ENCODE measurements at places on chromosomes 1 and 21.

- no peak for DNase-seq
Measured at GRCh38 chr1:3259020-3259419, 190.0 kb downstream of the PRDM16 start.

- no peak for DNase-seq
Measured at GRCh38 chr1:35533586-35533985, 23.6 kb downstream of the KIAA0319L start.

DNA sequence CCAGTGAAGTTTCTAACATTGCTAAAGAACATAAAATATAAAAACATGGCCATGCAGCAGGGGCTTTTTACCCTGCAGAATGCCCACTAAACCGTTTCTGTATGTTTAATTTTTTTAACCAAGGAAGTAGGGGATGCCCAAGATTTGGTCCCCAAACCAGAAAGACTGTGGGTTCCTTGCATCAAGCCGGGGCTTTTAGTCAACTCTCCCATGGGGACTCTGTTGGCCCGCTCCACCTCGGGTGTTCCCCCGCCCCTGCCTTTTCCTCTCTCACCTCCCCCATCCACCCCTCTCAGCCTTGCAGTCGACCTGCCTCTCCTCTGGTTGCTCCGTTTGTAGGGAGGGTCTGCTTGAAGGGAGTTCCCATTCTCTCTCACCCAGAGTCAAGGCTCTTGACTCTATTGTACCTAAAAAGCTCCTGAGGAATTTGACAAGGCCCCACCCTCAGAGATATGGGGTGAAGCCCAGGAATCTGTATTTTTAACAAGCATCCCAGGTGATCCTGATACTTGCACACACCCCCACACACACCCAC, 117.5 kb downstream of the TOMM20 start:
- no peak for DNase-seq

DNA sequence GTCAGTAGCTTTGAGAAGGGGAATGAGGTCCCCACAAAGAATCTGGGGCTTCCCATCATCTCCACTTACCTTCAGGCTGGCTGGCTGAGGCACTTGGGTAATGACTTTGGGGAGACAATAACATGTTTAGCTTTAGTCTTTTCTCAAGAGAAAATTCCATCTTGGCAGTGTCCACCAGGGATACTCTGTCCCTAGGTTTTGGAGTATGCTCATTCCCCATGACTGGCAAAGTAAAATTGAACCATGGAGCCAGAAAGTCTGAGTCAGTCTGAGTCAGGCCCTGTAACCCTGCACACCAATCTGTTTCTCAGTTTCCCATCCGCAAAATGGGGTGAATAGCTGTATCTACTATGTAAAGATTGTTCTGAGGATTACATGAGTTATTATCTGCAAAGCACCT, 28.2 kb downstream of the RUNX1 start:
- DNase-seq: no peak

- DNase-seq: no peak
Measured at GRCh38 chr1:59675936-59676335, 138.8 kb upstream of the HOOK1 start.

- DNase-seq: no peak
Measured at GRCh38 chr1:21734526-21734925, 48.4 kb downstream of the USP48 start.

- peak; percentile 5 for DNase-seq
Measured at GRCh38 chr1:167984886-167985489, 48.1 kb upstream of the MPC2 start.

GRCh38 chr1:174174461-174175329, 15.4 kb downstream of the RABGAP1L start:
- no peak for DNase-seq

GRCh38 chr1:9657521-9658032, 6.0 kb downstream of the PIK3CD start:
- DNase-seq: no peak

- no peak for DNase-seq
Measured at GRCh38 chr1:51912881-51913280, 34.4 kb upstream of the NRDC start.

- DNase-seq: no peak
Measured at GRCh38 chr1:19903621-19904020, 19.8 kb downstream of the PLA2G2E start.

- no peak for DNase-seq
Measured at GRCh38 chr1:15579683-15580047, 5.2 kb downstream of the AGMAT start.

- no peak for DNase-seq
Measured at GRCh38 chr1:29708381-29708780, 472.1 kb downstream of the PTPRU start.

DNA sequence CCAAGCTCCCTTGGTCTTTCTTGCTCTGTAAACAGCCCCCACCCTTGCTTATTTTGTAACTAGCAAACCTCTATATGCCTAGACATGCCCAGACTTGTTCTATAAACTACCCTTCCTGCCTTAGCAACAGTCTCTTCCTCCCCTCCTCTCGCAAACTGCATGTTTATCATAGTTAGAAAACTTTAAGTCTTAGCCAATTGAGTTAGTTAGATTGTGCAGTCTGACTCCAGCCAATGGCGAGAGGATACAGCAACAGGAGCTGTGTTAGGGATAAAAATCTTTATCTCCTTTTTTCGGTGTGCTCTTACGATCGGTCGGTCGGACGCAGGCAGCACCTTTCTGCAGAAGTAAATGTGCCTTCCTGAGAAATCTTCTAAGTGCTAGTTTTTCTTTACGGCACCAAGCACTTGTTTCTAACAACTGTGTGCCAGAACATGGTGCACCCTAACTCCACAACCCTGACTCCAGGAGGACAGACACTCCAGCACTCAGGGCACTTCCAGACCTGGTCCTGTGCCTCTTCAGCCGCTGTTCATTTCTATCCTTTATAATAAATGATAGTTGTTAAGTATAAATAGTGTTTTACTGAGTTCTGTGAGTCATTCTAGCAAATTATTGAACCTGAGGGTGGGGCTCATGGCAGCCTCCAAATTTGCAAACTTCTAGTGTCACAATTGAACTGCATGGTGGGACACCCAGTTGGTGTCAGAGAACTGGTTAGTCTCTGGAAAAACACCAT, 25.7 kb upstream of the GNG4 start:
- DNase-seq: no peak

GRCh38 chr1:17255336-17255735, 6.4 kb downstream of the PADI3 start:
- no peak for DNase-seq

GRCh38 chr1:217342105-217342504, 288.8 kb downstream of the GPATCH2 start:
- no peak for DNase-seq

DNA sequence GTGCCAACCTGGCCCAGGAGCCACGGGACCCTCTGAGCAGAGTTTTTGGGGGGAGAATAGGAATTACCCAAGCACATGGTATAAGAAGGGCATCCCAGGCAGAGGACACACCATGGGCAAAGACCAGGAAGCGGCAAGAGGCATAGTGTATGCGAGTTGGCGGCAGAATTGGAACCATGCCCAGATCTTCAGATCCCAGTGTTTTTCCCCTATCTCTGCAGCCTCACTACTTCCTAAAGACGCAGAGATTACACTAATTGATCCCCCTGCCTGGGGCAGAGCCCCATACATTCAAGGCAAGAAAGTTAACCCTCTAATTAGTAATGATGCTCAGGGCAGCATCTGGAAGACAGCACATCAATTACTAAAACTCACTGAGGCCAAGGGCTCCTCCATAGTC, 48.2 kb downstream of the SYT2 start:
- DNase-seq: no peak

GRCh38 chr1:1175221-1176062, 1.8 kb downstream of the TTLL10 start:
- DNase-seq: no peak

DNA sequence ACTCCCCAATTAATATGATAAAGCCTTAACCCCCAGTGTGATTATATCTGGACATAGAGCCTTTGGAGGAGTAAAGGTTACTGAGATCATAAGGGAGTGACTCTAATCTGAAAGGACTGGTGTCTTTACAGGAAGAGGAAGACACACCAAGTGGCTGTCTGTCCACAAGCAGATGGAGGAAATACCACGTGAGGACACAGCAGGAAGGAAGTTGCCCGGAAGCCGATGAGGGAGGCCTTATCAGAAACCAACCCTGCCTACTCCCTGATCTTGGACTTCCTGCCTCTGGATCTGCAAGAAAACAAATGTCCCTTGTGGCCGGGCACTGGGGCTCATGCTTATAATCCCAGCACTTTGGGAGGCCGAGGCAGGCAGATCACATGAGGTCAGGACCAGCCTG, 110.3 kb upstream of the CHRM3 start:
- no peak for DNase-seq

DNA sequence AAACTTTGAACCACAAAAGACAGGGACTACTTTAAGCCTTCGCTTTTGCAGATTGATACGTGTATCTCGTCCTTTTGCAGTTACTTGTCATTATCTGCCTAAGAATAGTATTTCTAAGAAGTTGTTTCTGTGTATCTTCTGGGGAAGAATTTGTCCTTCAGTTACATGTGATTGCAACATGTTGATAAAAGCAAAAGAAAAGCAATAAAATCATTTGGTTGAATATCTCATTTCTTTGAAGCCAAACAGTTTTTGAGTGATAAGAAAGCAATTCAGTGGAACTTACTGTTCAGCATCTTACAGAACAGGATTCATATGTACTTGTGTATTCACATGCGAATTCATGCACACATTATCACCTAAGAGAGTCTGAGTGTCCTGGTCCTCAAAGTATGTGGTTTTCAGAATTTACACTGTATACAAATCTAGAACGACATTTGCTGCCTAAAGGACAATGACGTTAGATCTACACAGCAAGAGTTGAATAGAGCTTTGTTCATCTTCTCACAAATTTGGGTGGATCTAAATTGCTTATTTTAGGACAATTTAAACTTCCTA, 66.7 kb upstream of the MRPS6 start:
- DNase-seq: no peak

GRCh38 chr21:35006248-35006647, 42.9 kb downstream of the RUNX1 start:
- DNase-seq: no peak

DNA sequence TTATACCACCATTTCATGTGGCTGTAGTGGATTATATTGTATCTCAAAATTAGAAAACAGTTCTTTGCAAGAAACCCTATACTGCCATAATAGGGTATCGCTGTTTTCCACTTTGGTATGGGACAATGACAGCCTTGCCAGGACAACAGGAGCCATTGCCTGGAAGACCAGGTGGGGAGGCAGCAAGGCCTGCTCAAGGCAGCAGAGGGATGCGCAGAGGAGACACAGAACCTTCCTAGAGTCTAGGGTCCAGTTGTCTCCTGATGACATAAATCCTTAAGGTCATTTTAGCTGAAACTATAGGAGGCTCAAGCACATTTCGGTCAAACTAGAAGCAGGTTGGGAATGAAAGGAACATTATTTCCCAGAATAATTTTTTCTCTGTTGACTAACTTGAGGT, 27.6 kb downstream of the IFNGR2 start:
- no peak for DNase-seq

Data from CD4-positive, alpha-beta T cell treated with Interleukin-15 for 4 hours (primary cell).